IMR-90 (cell line): ENCODE measurements at places on chromosomes 6 and 20. TPM values are rescaled to one million over a fixed set of nuclear protein-coding genes. Genes with fewer than 3 reads are reported as not detected.

DNA sequence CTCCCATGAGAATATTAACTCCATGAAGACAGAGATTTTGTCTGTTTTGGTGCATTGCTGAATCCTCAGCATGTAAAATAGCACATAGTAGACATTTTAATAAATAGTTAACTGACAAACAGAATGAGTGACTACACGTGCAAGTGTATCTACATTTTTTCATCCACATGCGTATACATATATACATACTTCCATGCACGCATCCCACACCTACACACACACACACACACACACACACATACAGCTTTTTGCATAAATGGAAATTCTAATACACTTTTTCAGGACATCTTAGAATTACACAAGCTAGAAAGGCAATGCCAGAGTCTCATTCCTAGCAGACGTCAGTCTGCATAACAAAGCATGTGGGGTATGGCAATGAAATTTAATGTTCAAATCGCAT is 139.7 kb upstream of the LRFN2 start:
- DNase-seq, result no peak

GRCh38 chr6:23003671-23004467 is 434.5 kb downstream of the HDGFL1 start:
- peak; percentile 86 for DNase-seq

GRCh38 chr6:153476243-153476642 is 345.2 kb upstream of the RGS17 start:
- no peak for DNase-seq

DNA sequence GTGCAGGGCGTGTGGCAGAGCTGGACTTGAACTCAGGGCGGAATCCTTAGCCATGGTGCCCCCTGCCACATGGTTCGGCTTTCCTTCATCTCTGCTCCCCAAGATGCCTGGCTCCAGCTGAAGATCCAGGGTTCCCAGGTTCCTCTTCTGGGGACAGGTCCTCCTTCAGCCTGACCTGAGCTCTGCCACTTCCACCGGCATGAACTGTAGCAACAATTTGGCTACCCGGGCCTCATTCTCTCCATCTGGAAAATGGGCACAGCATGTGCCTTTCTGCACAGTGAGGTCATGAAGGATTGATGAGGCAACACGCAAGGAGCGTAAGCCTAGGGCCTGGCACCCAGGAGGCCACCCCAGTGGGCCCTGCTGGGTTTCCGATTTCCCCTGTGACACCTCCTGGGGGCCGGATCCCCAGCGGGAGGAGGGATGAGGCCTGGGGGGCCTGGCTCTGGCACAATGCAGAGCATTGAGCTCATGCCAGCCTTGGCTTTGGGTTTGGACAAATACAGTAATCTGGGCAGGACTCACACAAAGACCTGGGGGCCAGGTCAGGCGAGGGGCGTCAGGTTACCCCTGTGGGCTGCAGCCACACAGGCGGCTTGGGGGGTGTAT is 74.0 kb downstream of the CEBPB start:
- no peak for DNase-seq

GRCh38 chr6:91043751-91044150 is 456.9 kb upstream of the MAP3K7 start:
- no peak for DNase-seq

The KIF3B gene
- 25.3 and 28.1 TPM in 2 replicates for total RNA-seq

- peak; percentile 90 for DNase-seq
These were observed 332.3 kb downstream of the BCKDHB start for GRCh38 chr6:80438772-80439171.

The TSPYL4 gene
- total RNA-seq, result 22.0 and 23.1 TPM in 2 replicates

GRCh38 chr6:11714116-11714797 is 64.3 kb downstream of the ADTRP start:
- DNase-seq, result no peak

The TRIM31 gene
- not detected in 2 replicates for total RNA-seq

The SLC22A16 gene
- not detected in 2 replicates for total RNA-seq

- peak; percentile 48 for DNase-seq
These were observed 44.6 kb downstream of the PEX7 start for GRCh38 chr6:136866872-136867416.

DNA sequence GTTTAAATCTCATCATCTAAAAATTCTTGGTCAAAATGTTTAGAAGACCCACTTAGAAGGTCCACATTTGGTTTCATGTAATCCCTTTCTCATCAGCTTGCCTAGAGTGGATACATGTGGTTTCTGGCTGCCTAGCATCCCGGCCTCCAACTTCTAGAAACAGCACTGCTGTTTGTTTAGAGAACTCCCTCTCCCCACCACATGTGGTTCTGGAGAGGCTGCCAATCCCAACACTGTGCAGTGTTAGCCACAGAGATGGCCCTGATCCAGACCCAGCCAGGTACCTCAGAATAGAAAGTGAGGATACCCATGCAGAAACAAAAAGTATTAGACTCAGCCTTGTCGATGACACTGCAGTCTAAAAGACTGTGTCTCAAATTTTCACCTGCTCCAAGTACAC is 241.8 kb downstream of the BCKDHB start:
- peak; percentile 51 for DNase-seq

The MAS1 gene
- total RNA-seq, result not detected in 2 replicates

The FLOT1 gene
- total RNA-seq, result 96.2 and 104 TPM in 2 replicates

DNA sequence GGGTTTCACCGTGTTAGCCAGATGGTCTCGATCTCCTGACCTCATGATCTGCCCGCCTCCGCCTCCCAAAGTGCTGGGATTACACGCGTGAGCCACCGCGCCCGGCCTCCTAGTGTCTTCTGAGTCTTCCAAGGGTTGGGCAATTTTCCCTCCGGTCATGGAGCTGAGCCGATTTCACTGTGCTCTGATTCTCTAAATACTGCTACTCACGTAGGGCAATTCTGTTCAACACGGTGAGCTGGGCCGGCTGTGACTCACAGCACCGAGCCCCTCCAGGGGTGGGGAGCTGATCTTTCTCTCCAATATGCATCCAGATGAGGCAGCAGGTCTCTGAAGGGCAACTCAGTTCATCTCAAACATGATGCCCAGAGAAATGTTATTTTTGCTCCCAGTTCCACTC is 71.6 kb upstream of the CD93 start:
- DNase-seq, result no peak

DNA sequence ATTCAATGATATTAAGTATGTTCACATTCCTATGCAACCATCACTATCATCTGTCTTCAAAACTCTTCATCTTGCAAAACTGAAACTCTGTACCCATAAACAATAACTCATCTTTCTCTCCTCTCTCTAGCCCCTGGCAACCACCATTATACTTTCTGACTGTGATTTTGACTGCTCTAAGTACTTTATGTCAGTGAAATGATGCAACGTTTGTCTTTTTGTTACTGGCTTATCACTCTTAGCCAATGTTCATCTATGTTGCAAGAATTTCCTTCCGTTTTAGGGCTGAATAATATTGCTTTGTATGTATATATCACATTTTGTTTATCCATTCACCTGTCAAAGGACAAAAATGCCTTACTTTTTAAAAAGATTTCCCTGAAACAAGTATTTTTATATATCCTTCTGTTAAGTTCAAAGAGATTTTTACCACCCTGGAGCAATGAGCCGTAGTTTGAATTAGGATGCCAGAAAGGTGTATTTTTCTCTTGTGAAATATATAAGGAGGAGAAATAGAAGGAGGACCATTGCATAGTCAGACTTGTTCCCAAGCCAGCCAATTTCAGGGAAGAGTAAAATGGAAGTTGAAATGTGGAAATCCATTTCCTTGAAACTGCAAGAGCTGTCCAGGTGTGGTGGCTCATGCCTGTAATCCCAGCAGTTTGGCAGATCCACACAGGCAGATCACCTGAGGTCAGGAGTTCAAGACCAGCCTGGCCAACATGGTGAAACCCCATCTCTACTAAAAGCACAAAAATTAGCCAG is 4.0 kb upstream of the CGAS start:
- peak; percentile 41 for DNase-seq

The SLC17A1 gene
- not detected in 2 replicates for total RNA-seq

DNA sequence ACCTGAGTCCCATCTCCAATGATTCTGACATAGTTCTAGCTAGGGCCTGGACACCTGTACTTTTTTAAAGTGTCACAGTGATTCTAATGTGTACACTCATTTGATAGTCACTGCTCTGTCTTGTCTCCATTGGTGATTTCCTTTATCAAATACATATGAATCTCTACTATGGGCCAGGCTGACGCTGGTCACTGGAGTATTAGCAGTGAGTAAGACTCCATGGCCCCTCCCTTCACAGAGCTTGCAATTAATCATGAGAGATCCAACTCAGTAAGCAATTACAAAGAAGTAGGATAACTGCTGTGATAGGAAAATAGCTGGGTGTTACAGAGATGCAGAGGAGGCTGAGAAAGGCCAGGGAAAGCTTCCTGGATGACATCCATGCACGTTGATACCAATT is 19.3 kb upstream of the SASH1 start:
- peak; percentile 86 for DNase-seq

GRCh38 chr20:33793011-33793931 is 17.9 kb upstream of the CHMP4B start:
- DNase-seq, result peak; percentile 24

GRCh38 chr6:37243816-37244370 is 13.7 kb upstream of the TBC1D22B start:
- no peak for DNase-seq

The FGD2 gene
- total RNA-seq, result not detected in 2 replicates

- DNase-seq, result peak; percentile 74
These were observed 24.7 kb upstream of the CCN6 start for GRCh38 chr6:112029045-112029822.

DNA sequence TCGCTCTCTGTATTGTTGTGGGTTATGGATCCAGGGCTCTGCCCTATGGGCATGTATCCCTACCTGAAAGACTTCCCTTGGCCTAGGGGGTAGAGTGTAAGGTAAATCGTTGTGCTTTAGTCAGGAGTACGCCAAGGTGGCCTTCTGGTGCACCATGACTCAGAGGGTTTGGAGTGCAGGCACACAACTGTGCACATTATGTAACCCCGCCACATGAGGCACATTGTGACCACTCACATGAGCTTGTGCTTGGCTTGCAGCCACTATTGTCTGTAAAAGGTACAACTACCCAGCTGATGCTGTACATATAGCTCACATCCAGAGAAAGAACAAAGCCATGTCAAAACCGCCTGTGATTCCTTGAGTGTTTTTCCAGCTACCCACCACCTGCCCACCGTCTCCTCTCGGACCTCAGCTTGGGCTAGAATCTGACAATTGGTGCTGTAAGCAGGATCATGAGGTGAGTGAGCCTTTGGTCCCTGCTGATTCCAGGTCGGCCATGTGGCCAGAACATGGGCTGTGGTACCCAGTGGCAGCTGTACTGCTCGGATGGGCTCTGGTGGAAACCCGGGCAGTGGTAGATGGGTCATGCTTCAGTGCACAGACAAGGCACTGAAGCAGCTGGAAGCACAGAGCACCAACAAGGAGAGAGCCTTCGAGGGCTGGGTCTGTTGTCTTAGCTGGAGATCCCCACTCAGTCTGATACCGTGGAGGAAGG is 33.8 kb downstream of the HDDC2 start:
- DNase-seq, result no peak

DNA sequence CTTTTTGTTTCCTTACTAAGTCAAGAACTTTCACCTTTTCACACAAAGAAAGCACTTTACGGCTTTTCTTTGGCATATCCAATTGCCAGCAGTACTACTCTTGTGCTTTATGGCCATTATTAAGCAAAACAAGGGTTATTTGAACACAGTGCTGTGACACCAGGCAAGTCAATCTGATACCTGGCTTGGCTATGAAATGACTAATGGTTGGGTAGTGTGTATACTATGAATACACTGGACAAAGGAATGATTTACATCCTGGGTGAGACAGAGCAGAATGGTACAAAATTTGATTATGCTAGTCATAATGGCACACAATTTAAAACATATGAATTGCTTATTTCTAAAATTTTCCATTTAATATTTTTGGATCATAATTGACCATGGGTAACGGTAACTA is 22.1 kb upstream of the ADGRF1 start:
- no peak for DNase-seq
